ENCODE measurements at places on chromosomes 13 and 19. TPM values are rescaled to one million over a fixed set of nuclear protein-coding genes. Genes with fewer than 3 reads are reported as not detected.

DNA sequence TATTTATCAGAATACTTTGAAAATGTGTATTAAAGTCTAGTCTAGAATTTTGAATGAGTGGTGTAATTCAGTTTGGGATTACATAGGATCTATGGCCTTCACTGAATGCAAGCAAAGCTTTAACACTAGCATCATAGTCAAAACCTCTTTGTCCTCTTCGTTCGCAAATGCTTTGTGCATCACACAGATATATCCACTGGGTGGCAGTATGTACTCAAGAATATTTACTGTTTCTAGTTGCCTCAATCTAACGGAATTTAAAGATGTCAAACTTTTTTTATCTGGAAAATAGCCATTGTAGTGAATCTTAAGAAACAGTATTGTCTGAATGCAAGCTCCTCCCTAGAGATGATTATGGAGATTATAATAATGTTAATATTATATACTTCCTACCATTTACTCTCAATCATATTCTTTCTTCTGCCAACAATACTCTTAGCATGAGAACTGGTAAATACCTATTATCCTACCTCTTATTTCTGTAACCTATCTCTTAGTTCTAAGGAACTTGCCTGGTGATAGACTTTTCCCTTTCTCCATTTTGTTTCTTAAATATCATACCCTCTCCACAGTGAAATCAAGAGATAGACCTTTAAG lies 25.8 kb downstream of the LACC1 start:
- peak; percentile 82 for DNase-seq

DNA sequence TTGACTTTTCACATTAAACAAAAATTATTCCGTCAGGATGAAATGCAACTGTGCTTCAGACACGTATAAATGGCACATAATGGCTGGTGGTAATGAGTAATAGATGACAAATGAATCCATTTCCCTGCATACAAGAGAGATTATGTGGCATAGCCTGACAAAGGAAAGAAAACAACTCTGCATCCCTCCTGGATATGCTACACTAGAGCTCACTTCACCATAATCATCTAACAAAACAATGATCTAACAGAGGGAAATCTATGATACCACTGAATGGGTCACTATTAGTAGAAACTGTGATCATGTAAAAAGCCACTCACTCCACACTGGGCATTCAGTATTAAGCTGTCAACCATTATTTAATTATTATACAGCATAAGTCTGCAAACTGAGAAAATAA lies 1498.4 kb downstream of the EFNB2 start:
- no peak for DNase-seq

DNA sequence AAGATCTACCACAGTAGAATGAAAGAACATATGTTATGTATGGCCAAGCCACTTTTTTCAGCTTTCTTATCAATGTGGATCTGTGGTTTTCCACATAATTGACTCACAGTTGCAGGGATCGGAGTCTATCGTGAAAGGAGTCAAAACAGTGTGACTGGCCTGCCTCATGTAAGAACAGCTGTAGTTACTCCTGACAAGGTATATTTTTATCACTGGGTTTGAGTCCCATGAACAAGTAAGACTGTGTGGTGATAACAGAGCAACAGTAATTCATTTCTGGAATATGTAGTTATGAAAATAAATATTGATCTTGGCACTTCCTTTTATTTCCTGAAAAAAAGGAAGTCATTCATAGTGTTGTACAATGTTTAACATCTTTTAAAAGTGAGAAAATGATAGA lies 416.6 kb downstream of the KLF12 start:
- no peak for DNase-seq

The ZNF700 gene
- 9.3 TPM for total RNA-seq

All from GM23338 (cell line).